WTC11 (cell line): ENCODE measurements at places on chromosomes 11 and 22.

GRCh38 chr22:39360674-39361413 lies 11.1 kb downstream of the SYNGR1 start:
- peak; percentile 52 for DNase-seq

- DNase-seq, result no peak
These were observed 9.1 kb downstream of the UCP3 start for GRCh38 chr11:73999581-74000306.

GRCh38 chr11:86047275-86047991 lies 21.5 kb downstream of the PICALM start:
- DNase-seq, result no peak

- no peak for DNase-seq
These were observed 134.4 kb downstream of the CSNK2A3 start for GRCh38 chr11:11218629-11218986.

GRCh38 chr11:34433899-34434298 lies 4.8 kb upstream of the CAT start:
- DNase-seq, result no peak

GRCh38 chr22:33535937-33536875 lies 384.1 kb downstream of the LARGE1 start:
- DNase-seq, result no peak

DNA sequence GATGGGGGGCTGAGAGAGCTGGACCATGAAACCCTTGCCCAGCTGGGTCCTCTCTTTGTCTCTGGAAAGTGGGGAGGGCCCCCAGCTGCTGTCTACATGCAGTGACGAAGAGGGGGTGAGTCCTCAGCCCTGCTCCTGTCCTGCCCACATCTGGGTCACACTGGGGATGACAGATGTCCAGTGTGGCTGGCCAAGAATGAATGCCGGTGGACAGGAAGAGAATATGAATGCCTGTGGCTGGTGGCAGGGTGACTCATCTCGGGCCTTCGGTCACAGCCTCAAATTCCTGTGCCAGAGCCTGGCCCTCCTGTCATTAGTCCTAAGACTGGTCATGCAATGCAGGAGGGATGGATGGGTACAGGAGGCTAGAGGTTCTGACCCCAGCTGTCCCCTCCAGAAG lies 2.2 kb upstream of the PNPLA3 start:
- no peak for DNase-seq

DNA sequence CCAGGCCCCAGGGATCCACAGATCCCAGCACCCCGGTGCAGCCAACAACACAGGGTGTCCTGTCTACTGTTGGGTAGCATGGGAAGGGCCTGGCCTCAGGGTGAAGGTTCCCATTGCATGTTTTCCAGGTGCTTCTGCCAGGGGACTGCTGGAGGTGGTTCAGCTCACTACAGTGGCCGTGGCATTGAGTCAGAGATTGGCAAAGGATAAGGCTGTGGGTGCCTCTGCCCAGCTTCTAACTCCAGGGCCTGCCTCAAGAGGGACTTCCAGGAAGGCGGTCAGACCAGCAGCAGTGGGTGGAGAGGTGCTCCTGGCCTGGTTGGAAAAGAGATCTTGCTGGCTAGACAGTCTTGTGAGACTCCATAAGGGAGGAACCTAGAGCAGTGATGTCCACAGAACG lies 20.9 kb downstream of the CSNK1E start:
- DNase-seq, result no peak

DNA sequence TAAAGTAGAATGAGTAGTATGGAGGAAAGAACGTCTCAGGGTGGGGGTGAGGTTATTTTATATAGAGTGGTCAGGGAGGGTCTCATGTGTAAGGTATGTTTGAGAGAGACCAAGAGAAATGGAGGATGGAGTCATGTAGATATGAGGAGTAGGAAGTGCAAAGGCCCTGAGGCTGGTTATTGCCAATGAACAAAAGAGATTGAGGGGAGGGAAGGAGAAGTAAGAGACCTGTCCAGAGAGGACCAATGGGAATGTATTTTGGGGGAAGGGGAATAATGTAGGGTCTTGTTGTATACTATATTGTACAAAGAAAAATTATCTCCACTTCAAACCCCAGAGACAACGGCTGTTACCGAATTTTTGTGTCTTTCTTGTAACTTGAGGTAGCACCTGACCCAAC lies 9.8 kb downstream of the CTNND1 start:
- DNase-seq, result no peak

GRCh38 chr22:32646476-32646875 lies 155.0 kb upstream of the TIMP3 start:
- DNase-seq, result no peak

DNA sequence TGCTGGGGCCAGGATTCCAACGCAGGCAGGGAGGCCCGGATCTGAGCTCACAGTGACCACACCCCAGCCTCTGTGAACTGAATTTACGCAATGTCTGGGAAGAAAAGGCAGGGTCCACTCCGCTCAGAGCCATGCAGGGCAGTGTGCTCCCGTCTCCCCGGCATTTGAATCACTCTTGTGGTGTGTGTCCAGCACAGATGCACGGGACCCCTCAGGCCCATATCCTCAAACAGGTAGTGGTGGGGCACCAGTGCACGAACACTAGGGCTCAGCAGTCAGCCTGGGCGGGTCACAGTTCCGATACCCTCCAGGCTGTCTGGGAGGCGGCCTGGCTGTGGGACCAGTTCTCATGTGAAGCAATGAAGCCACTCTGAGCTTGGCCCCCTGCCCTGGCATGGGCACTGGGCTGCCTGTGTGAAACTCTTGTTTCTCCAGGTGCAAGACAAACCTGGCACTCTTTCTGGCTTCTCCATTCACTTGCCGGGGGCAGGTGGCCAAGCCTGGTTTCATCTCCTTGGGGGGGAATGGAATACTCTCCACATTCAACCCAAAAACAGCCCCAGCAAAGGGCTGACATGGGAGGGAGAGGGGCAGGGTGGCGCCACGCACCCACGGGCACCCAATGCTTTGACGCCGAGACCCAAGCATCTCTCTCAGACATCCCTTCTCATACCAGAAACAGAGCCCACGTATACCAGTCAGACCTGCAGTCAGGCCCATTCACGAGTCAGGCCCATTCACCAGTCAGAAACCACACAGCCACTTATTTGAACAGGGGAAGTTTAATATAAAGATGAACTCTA lies 14.3 kb downstream of the DHCR7 start:
- DNase-seq, result no peak

DNA sequence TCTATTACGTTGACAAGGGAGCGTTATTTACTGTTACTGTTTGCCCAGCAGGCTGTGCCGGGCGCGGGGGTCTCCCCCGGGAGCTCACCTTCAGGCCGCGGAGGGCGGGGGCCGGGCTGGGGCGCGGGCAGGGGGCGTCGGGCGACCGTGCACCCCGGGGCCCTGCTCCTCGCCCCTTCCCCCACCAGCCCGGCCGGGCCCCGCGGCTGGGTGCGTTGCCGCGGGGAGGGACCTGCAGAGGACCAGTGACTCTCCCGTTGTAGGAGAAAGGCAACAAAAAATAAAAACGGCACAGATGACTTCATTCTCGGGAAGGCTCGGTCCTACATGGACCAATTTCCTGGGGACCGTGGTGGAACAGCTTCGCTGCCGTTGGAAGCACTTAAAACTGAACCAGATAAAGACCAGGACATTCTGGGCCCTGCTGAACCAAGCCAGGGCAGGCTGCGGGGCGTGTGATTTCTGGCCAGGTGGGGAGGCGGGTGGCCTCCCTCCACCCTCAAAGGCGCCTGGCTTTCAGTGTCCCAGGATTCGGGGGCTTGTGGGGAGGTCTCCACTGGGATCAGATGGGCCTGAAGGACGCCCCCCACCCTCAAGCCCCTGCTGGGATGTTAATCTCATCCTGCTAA lies 57.4 kb downstream of the IGLL1 start:
- no peak for DNase-seq

DNA sequence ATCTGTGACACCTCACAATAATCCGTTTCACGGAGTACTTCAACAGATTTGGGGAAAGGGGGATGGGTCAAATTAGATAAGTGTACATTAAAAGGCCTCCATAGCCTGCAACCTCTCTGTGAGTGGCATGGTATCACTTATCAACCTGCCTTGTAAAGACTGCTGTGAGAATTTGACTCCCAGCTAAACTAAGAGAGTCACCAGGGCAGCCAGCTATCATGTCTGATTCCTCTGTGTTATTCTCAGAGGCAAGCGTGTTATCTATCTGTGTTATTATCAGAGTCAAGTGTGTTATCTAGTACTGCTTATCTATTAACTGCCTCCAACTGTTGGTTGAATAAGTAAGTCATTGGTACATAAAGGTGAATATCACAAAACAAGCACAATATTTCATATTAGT lies 4.1 kb upstream of the FAM83F start:
- no peak for DNase-seq

- peak; percentile 59 for DNase-seq
These were observed 115.7 kb upstream of the NNMT start for GRCh38 chr11:114180301-114181055.

DNA sequence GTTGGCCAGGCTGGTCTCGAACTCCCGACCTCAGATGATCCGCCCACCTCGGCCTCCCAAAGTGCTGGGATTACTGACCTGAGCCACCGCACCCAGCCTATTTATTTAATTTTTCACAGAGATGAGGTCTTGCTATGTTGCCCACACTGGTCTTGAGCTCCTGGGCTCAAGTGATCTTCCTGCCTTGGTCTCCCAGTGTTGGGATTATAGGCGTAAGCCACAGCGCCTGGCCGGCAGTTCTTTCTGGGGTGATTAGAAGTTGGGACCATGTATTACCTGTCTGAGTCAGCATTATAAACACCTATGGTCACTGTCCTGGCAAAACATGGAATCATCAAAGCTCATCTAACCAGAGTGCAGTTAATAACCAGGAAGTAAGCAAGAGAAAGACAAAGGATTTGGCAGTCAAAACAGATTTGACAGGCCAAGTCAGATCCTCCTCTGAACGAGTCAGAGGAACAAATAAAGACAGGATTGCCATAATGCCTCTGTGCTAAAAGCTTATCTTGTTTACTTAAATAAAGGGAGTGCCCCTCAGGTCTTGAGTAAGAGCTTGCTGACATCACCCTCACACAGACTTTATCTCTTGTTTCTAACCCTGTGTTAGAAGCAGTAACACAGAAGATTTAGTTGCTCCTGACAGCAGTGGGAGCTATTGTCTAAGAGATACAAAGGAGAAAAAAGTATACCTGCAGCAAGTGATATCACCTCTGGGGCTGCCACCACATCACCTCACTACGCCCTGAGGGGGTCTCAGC lies 3.7 kb downstream of the SERPIND1 start:
- no peak for DNase-seq

GRCh38 chr11:94883878-94884277 lies 89.5 kb downstream of the CWC15 start:
- no peak for DNase-seq

- no peak for DNase-seq
These were observed 6.7 kb downstream of the HSD17B12 start for GRCh38 chr11:43687120-43687791.

DNA sequence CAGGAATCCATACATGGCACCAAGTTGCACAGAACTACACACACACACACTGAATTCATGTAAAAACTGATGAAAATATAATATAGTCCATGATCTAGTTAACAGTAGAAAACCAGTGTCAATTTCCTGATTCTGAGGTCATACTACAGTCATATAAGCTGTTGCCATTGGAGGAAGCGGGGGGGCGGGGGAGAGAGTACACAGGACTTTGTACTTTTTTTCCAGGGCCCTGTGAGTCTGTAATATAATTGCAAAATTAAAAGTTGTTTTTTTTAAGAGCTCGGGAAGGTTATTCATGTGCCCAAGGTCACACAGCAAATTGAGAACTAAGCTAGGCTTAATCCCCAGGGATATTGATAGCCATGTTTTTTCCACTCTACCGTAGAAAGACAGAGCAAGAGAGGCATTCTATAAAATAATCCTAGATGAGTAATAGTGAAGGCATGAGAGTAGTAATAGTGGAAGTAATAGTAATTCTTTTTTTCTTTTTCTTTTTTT lies 312.3 kb downstream of the MN1 start:
- DNase-seq, result no peak

GRCh38 chr11:94154095-94154856 lies 25.6 kb downstream of the PANX1 start:
- no peak for DNase-seq

DNA sequence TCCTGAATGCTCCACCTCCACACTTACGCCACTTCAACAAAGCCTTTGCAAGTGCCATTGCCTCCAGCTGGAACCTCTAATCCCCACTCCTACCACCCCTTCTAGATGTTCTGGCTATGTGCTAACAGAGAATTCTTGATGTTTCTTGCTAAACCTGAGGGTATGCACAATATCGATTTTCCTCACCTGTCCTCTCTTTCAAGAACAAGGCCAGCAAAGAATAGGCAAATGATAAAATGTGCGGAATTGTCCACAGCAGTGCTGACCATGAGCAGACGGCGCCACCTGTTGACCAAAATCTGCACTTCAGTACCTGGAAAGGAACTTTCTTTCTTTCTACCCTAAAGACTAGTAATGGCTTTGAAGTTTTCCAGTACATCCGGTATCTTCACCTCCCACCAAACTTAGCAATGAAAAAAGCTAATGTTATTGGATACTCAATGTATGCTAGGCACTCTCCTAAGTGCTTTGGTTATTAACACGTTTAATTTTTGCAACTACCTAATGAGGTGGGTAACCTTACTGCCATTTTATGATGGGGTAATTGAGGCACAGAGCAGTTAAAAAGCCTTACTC lies 3.4 kb downstream of the TIMM10 start:
- peak; percentile 86 for DNase-seq

DNA sequence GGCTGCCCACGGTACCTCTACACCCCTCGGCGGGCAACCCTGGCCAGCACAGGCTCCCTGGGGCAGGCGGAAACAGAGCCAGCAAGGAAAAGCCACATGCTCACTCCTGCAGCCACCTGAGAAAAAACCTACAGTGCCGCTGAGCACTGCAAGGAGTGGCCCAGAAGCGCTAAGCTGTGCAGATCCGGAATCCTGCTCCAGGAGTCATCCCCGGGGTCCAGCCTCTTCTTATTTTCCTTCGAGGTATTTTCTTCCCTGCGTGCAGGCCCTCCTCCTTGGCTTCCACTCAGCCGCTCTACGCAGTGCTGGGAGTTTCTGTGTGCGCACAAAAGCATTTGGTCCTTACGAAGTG lies 81.0 kb downstream of the TRMU start:
- no peak for DNase-seq

DNA sequence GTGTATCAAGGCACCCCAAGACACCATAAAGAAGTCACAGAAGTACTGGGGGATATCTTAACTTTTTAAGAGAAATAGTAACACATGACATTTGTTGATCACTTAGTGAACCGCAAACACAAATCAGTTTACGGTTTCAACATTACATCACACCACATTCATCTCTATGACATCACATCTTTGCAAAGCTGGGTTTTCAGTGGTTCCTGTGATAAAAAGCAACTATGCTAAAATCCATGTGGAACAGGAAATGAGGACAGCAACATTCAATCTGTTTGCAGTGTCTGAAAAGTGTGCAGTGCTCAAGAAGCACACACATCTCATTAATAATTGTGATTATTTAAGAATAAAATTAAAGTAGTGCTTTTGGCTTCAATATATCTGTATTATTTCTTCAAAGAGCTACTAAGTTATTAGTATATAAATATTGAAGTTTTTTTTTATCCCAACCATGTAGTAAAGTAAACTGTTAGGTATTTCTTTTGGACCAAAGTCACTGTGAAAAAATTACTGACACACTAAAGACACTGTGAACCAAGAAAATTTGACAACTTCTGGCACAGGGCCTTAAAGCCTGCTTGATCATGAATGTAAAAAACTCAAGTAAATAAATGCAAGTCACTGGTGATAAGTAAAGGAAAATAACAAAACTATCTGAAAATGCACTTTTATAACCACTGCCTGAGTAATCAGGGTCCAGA lies 156.0 kb upstream of the SOX6 start:
- no peak for DNase-seq

GRCh38 chr11:66220566-66220935 lies 47.9 kb upstream of the RAB1B start:
- DNase-seq, result no peak
